ENCODE measurements at places on chromosomes 4 and X.

DNA sequence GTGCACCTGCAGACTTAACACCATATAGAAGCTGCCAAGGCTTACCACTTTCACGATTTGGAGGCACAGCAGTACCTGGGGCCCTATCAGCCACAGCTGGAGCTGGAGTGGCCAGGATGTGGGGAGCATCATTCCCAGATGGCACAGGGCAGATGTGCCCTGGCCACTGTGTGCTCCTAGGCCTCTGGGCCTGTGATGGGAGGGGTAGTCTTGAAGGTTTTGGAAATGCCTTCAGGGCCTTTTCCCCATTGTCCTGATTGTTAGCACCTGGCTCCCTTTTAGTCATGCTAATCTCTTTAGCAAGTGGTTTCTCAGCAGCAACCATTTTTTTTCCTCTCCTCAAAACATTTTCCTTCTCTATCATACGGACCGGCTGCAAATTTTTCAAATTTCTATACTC lies 490.2 kb downstream of the RAB28 start:
- no peak for DNase-seq

GRCh38 chr4:2671267-2671895 lies 84.8 kb downstream of the TNIP2 start:
- no peak for DNase-seq

- no peak for DNase-seq
Measured at GRCh38 chr4:101806914-101807313, 16.4 kb downstream of the BANK1 start.

DNA sequence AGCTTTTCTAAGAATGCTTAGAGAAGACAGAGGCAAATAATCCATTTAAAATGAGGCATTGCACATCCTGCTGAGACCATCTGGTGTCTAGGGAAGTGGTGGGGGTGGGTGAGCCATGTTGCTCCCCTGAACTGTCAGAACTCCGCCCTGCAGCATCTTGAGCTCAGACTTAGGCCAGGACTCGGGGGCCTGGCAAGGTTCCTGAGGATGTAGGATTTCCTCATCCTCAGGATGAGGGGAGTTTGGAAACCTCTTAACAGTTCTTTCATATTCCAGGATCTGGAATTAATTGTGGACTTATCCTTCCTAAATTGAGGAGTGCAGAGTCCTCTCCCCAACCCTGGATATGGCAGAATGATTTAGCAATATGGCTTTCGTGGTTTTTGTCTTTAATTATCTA lies 6.6 kb downstream of the TLL1 start:
- DNase-seq, result peak; percentile 81
